Mammary epithelial cell (primary cell): ENCODE measurements at places on chromosomes 3 and 15.
A peak's percentile ranks its signal among the peaks of the same experiment; 100 is the strongest.

- DNase-seq = no peak
Observed at GRCh38 chr15:58530056-58530590, 98.3 kb downstream of the LIPC start.

- DNase-seq = no peak
Observed at GRCh38 chr15:78946493-78946892, 1.6 kb upstream of the CTSH start.

GRCh38 chr3:172148702-172149565, 109.6 kb downstream of the FNDC3B start:
- DNase-seq = no peak

DNA sequence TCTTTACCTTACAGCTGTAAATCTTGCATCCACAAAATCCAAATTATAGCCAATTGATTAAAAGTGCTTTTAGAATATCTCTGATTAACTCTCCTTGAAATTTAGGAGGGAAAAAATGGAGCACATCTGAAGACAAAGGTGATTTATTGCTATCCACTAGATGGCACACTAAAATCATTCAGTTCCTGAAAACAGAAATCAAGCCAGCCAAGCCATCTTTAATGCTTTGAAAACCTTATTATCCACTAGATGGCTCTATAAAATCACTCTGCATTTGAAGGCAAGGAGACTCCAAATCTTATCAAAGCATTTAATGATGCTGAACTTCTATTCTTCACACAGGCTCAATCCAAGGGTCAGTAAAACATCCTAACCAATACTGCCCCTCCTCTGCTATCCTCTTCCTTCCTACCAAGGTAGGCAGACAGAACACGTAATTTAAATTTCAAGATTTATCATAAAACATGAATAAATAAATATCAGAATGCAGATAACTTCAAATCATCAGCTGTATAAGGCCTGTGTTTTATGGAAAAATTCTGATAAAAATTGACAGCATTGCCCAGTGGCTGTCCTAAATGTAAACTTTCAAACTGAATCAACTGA, 48.4 kb downstream of the GOLIM4 start:
- peak; percentile 73 for DNase-seq

- DNase-seq = no peak
Observed at GRCh38 chr15:52652286-52652685, 26.9 kb downstream of the ATOSA start.

DNA sequence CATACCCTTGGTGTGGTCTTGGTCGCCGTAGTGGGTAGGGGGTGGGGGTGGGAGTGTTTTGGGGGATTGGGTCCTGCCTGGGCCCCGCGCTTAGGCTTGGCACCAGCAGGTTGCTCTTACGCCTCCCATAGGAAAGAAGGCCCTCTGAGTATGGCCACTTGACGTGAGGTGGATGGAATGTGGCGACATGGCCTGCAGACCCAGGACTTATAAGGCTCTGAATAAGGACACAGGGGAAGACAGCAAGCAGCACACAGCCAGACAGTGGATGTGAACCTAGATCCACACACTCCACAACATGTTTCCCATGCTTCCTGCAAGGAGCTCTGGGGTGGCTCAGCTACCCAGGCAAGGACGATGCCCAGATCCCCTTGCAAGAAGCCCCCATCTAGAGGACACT, 12.4 kb downstream of the RBPMS2 start:
- no peak for DNase-seq

GRCh38 chr15:36218322-36218721, 361.1 kb upstream of the CDIN1 start:
- DNase-seq = no peak

DNA sequence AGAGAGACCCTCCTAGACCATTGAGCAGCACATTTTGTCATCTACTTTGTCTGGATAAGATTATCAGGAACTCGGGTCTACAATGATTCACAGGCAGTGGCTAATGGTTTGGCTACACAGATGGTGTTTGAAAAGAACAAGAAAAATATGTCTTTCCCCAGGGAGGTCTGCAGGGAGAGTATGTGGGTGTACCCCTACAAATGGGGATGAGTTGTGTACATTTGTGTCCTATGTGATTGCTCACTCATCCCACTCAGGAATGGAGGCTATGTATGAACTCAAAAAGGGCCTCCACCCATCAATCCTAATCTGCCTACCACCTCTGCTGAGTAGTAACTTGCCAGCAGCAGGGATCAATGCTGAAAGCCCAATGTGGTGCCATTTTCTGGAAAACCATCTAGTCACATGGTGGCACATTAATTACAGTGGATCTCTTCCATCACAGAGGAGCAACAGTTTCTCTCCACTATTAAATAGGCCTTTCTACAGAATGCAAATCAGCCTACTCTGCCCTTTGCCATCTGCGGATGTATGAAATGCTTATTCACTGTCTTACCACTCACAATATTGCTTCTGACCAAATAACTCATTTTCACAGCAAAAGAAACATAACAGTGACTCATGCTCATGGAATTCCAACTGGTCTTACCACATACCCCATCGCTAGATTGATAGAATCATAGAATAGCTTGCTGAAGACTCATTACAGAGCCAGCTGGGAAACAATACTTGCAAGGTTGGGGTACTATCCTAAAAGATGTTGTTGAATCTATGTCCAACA, 48.3 kb upstream of the TRIM42 start:
- DNase-seq = peak; percentile 91

- no peak for DNase-seq
Observed at GRCh38 chr3:53780806-53781205, 65.4 kb downstream of the CHDH start.
